ENCODE measurements at places on chromosomes 1 and 21. TPM values are rescaled to one million over a fixed set of nuclear protein-coding genes. Genes with fewer than 3 reads are reported as not detected.

Gene SPRR2E
- total RNA-seq, result not detected

Gene PRRX1
- 370 TPM for total RNA-seq

Gene FAM229A
- total RNA-seq, result 1.8 TPM

Gene UBIAD1
- total RNA-seq, result 10.7 TPM

Gene VANGL2
- not detected for total RNA-seq

Gene TENT5C
- 1.5 TPM for total RNA-seq

Gene PIGK
- total RNA-seq, result 17.9 TPM

Gene FAM72C
- 4.2 TPM for total RNA-seq

Gene FOXO6
- not detected for total RNA-seq

Gene ADAMTS4
- 4.2 TPM for total RNA-seq

Gene PCSK9
- total RNA-seq, result 0.14 TPM

Gene MYBPH
- total RNA-seq, result 0.88 TPM

Gene AMY1B
- not detected for total RNA-seq

Gene ESPN
- total RNA-seq, result not detected

Gene KCNE2
- total RNA-seq, result 0.14 TPM

Gene CD52
- not detected for total RNA-seq

Gene TPM3
- total RNA-seq, result 952 TPM

Gene PWP2
- 1.8 TPM for total RNA-seq

Gene SUMO3
- total RNA-seq, result 105 TPM

Gene SLC2A1
- total RNA-seq, result 246 TPM

Gene ADCY10
- 0.22 TPM for total RNA-seq

Gene FOXJ3
- total RNA-seq, result 38.4 TPM

Gene PTPN7
- total RNA-seq, result not detected

Gene OR2T35
- total RNA-seq, result not detected

Gene ZMYM4
- 50.1 TPM for total RNA-seq

Gene OR10J1
- total RNA-seq, result not detected

Gene DNAJC6
- total RNA-seq, result 2.4 TPM

Gene TRIM46
- total RNA-seq, result 8.7 TPM

Gene LDLRAD2
- not detected for total RNA-seq

Gene APCS
- not detected for total RNA-seq

Gene HSD3B2
- total RNA-seq, result not detected

Gene KLHDC9
- 0.66 TPM for total RNA-seq

Gene C8A
- total RNA-seq, result not detected

Gene PRSS38
- not detected for total RNA-seq

Gene RPTN
- not detected for total RNA-seq

Gene BLACAT1
- total RNA-seq, result not detected

Gene ARHGAP29
- 44.5 TPM for total RNA-seq

Gene FCRLB
- 1.8 TPM for total RNA-seq

Gene LRRC38
- not detected for total RNA-seq

Gene RIPPLY3
- not detected for total RNA-seq

Gene PRKCZ
- 1.6 TPM for total RNA-seq

Gene CFAP410
- 20.1 TPM for total RNA-seq

Gene CNKSR1
- 0.22 TPM for total RNA-seq

Gene NBPF20
- 1.8 TPM for total RNA-seq

Gene PM20D1
- not detected for total RNA-seq

Gene RABGGTB
- total RNA-seq, result 116 TPM

Gene CACNA1E
- not detected for total RNA-seq

Gene TNFRSF8
- total RNA-seq, result under 0.01 TPM

Gene KRTAP24-1
- not detected for total RNA-seq

Gene TRIM17
- total RNA-seq, result 0.66 TPM

Gene ZNF644
- 46.4 TPM for total RNA-seq

Gene PAX7
- not detected for total RNA-seq

Gene FAM43B
- total RNA-seq, result not detected

Gene KIF17
- total RNA-seq, result 1.6 TPM

Gene ACKR1
- total RNA-seq, result not detected

Gene RGS8
- not detected for total RNA-seq

Gene AHCYL1
- 67.3 TPM for total RNA-seq
